ENCODE measurements at places on chromosomes 5 and 9.

DNA sequence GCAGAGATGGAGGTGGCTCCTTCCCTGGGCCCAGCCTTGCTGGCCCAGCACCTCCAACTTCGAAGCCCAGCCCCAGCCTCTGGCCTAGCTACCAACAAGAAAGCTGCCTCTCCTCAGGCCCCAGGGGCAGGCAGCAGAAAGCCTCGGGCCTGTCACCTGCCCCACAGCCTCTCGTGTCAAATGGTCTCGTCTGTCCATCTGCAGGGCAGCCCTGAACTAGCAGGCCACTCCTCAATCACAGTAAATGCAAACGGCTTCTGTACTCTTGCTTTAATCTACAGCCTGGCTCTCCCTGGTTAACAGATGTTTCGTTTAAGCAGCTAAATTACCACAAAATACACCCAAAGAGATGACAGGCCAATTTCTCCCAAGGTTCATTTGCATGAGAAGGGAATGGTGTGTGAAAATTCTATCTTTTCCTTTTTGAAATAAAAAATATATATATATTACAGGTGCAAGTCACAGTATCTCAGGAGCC is 21.5 kb downstream of the VAV2 start:
- no peak for DNase-seq

GRCh38 chr5:148860599-148860998 is 34.2 kb downstream of the ADRB2 start:
- no peak for DNase-seq

GRCh38 chr9:136820971-136821825 is 13.4 kb downstream of the RABL6 start:
- DNase-seq, result no peak

- no peak for DNase-seq
Measured at GRCh38 chr5:141778206-141778605, 96.2 kb upstream of the ARAP3 start.

GRCh38 chr5:175672976-175673648 is 15.2 kb downstream of the HRH2 start:
- peak; percentile 62 for DNase-seq

GRCh38 chr5:156126716-156127115 is 200.2 kb upstream of the SGCD start:
- DNase-seq, result no peak

- no peak for DNase-seq
Measured at GRCh38 chr9:86801246-86801645, 146.1 kb downstream of the GAS1 start.

- no peak for DNase-seq
Measured at GRCh38 chr5:40224421-40224820, 455.3 kb upstream of the PTGER4 start.

DNA sequence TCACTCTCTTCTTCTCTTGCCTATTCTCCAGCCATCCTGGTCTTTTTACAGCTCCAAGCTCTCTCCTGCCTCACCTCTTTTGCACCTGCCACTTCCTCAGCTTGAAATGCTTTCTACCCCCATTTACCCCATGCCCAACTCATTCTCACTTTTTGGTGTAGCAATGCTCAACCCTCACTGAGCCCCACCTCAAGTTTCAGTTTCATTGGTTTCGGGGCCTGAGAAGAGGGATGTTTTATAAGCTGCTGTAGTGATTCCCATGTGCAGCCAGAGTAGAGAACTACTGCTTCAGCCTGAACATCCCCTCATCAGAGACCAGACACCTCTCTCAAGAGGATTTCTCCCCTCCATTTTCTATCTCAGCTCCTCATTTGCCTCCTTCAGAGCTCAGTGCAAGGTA is 45.2 kb upstream of the FYB1 start:
- no peak for DNase-seq

DNA sequence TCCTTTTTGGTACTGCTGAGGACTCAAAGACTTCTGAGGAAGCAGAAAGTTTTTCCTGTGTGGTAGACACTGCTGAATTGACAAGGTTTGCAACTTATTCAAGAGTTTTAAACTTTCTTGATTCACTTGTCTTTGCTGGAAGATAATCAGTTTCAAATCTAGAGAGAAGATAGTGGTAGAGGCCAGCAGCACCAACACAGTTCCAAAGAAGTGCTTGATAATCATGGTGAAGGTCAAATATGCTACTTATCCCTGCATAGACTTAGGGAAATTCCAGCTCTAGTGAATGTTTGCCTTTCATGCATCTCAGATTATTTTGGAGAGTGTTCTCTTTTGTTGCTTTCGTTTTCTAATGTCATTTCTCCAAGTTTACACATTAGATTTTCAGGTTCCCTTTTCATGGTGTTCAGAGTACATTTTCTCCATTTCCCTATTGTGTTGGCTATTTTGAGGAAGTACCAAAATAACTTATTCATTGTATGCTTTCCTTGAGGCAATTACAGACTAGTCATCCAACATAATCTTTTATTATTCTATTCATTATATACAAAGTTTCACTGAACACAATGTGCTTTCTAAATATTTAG is 550 bp downstream of the IFNE start:
- no peak for DNase-seq

DNA sequence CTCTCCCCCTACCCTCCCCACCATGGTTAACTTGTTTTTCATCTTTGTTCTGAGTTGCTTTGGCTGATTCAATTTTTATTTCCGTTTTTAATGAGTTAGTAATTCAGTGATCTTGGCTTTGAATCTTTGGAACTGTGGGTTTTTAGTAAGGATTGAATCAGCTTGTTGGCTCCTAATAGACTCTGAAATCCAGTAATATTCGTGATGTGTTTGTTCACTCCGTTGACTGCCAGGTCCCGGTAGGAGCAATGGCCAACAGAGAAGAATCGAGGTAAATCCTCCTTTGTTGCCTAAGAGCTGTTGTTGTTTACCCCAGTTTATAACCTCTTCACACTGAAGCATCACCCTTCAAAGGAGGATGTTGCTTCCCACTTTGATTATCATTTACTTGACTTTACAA is 92.7 kb downstream of the PCSK1 start:
- no peak for DNase-seq

DNA sequence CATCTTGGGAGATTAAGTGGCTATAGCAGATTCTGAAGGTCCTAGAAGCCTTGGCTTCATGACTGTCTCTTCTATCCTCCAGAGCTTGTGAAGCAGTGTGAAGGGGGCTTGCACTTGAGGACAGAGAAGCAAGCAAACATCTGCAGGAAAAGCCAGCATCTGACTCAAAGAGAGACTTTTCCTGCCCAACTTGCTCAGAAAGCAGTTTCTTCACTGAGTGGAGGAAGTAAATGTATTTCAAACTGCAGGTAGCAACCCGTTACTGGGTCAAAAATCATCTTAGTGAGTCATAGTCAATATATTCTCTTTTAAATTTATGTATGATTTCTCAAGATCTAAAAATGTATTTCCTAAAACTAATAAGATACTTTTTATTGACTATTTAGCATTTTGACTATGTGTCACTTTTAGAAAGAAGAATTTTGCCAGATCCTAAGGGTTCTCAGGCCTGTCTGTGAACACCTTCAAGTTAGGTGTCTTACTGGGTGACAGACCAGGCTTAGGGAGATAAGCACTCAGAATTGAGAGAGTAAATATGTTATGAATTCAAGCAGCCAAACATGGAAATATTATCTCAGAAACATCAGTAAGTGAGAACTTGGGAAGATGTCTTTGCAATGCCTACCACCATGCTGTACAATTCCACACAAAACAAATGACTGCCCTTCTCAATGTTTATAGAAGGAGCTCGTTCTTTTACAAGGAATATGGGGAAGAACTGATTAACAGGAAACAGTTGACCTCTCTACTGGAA is 72.6 kb upstream of the DMAC1 start:
- no peak for DNase-seq

DNA sequence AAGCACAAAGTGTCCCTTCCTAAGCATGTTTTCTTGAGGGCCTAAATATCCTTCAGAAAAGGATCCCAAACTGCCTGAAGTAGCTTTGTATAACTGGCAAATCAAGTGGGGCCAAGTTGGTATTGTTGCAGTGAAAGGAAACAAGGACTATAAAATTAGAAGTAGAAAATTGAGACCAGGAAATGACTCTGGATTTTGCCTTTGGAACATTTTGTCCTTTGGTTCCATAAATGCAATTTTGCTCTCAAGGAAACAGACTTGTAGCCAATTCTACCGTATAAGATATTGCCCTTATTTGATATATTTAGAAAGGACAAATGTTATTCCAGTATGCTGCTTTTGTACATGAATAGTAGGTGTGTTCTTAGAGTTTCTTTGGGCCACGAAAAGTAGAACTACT is 34.4 kb downstream of the RABGAP1 start:
- no peak for DNase-seq

DNA sequence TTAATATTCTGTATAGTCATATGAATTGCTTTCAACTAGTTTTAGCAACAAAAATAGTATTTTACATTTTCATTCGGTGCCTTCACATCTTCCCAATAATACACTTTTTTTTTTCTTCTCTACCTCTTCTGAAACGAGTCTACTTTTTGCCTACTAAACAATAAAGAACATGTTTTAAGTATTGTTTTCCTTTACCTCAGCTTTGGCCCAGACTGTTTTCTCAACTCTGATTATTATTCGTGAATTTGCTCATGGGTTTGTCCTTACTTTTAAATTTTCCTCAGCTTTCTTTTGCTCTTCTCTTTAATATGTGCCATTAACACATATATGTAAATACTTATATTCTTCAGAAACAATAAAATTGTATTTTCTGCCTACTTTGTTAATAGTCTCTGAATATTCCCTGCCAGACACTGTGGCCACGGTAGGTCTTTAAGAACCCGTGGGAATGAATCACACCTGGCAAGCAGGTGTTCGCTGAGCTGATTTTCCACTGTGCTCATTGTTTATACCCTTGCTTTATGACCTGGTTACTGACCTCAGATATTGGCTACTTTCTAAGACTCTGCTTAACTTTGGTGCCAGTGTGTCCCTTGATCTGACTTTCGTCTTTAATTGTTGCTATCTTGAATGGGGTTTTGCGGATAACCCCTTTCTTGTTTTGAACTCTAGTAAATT is 49.1 kb downstream of the FAM170A start:
- DNase-seq, result no peak

GRCh38 chr5:124403281-124403680 is 343.2 kb downstream of the ZNF608 start:
- no peak for DNase-seq

DNA sequence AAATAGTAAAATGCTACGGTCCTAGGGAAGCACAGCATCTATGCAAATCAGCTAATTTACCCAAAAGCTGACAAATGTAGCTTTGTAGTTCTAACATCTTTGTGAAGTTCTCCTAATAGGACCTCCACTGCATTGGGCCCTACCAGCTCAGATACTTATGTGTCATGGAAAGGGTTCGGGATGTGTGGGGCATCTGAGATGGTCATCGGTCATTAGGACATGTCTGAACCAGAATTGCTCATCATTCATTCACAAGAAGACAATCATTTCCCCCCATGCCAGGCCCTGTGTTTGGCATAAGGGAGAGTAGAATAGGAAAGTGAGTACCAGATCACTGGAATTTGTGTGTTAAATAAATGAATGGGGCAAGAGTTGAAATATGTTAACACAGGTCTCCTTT is 35.7 kb downstream of the PWWP2A start:
- DNase-seq, result no peak

GRCh38 chr9:110802416-110803035 is 133.9 kb downstream of the MUSK start:
- DNase-seq, result no peak
